Stimulated activated CD4-positive, alpha-beta T cell treated with anti-CD3 and anti-CD28 coated beads, Interleukin-4, amount 100 ng/mL, for 24 hours (primary cell): ENCODE measurements at places on chromosomes 6 and 20.

DNA sequence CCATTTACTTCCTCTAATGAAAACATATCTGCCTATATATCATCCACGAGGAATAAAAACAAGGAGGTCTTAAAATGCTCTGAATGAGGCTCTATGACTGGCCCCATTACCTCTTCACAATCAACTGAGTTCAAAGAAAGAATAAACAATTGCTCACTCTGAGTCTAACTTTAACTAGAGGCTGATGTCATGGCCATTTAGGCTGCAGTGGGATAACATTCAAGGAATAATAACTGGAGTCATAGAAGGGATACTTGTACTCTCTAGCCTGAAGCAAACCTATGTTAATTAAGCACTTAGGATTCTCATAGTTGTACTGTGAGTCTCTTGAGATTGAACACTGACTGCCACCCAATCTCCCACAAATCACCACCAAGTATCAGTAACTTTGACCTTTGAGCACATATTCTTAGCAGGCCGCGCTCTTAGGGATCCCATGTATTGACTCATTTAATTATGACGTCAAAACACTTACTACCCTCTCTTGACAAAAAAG lies 70.2 kb downstream of the PERP start:
- no peak for DNase-seq

DNA sequence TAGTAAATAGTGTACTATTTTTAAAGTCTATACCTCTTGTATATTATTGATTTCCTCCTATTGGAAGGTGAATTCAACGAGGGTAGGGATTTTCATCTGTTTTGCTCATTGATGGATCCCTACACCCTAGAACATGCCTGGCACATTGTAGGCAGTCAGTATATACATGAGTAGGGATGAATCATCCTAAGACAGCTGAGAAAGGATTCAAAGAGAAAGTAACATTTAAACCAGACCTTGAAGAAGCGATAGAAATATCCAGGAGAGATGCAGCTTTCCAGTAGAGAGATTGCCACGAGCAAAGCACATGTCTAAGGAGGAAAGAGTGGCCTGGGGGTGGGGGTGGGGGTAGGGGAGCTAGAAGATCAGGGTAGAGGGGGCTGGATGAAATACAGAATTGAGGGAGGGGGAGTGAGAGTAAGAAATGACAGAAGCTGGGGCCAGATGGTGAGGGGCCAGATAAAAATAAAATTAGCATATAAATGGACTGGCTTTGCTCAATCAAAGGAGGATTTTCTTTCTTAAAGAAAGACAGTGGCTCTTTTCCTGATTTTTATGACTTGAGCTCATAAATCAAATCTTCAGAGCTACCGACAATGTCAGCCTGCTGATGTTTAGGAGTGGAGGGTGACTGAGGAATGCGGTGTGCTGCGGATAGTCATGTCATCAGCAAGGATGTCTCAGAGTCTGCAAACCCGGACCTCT lies 168.2 kb downstream of the SAMD5 start:
- DNase-seq = no peak

GRCh38 chr6:15088904-15089568 lies 156.8 kb upstream of the JARID2 start:
- DNase-seq = no peak

- no peak for DNase-seq
Measured at GRCh38 chr6:25062070-25062811, 126.5 kb upstream of the RIPOR2 start.

GRCh38 chr20:1898482-1899240 lies 3.5 kb downstream of the SIRPA start:
- no peak for DNase-seq

DNA sequence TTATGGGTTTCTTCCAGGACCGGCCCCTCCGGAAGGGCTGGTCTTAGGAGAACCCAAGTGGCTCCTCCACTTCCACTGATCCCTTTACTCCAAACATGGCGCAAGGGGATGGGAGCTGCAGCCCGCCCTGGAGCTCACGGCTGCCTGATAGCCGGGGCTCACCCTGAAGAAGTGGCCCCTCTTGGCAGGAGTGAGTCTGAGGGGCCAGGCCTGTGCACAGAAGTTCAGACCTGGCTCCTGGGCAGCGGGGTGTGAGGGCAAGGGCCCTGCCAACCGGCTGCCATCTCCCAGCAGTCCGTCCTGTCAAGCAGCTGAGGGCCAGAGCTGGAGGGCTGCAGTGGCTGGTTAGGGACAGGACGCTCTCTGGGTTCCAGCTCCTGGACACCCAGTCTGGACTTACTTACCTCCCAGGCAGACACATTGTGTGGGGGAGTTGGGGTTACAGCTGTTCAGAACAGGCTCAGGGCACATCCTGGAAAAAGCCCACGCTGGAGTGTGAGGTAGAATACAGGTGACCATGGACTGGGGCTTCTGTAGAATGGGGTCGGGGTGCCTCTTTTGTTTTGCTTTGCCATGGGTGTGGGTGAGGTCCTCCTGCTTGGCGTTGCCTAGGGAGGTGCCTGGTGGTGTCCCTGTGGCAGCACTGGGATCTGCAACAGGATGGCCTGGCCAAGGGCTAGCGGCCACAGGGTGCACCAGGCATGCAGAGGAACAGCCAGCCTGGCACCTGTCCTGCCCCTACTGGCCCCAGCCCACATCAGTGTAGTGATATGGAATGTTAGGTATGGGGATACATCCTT lies 88.4 kb downstream of the ASXL1 start:
- no peak for DNase-seq
